ENCODE measurements at places on chromosomes 16 and 17.

DNA sequence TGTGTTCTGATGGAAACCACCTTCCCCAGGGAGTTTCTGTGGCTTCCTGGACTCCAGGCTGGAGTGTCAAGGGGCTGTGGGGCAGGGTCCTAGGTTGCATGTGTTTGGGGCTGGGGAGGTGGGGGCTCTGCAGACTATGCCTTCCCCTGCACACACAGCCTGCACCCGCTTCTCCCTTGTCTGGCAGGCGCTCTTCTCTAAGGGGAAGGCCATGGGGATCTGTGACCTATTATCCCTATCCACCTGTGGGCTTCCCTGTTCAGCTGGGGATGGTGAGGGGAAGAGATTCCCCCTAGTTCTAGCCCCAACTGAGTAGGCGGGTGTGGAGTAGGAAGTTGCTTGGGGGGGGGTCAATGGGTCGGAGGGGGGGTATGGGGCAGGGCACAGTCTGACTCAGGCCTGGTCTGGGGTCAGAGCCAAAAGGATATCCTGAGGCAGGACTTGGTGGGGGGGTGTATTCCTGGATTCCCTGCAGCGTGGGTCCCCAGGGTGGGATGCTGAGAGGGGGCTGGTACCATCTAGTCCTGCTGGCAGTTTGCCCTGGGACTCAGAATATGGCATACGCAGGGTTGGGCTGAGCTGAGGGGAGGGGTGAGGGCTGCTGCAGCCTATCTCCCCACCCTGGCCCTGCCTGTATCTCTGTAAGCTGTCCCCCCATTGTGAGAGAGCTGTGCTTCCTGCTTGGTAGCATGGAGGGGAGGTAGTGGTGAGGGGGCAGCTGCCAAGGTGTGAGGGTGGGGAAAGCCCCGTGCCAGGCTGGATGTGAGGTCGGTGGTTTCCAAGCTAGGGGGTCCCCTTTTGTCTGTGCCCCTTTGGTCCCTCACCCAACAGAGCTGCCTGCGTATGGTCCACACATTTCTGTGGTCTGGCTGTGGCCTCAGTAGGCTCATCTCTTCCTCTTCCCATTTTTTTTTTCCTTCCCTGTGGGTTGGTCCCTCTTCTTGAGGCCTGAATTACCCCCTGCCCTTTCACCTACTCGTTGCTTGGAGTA lies 14.7 kb downstream of the RARA start:
- DNase-seq, result no peak

GRCh38 chr17:44473367-44473766 lies 29.8 kb downstream of the GPATCH8 start:
- DNase-seq, result no peak

- DNase-seq, result no peak
Observed at GRCh38 chr16:89765292-89765830, 44.0 kb downstream of the ZNF276 start.

GRCh38 chr16:65289022-65289421 lies 167.2 kb upstream of the CDH11 start:
- DNase-seq, result no peak

GRCh38 chr17:10471858-10472257 lies 2.5 kb upstream of the MYH4 start:
- DNase-seq, result no peak

GRCh38 chr17:78374631-78375274 lies 3.7 kb upstream of the PGS1 start:
- no peak for DNase-seq

GRCh38 chr16:69089091-69089910 lies 16.2 kb upstream of the HAS3 start:
- no peak for DNase-seq

DNA sequence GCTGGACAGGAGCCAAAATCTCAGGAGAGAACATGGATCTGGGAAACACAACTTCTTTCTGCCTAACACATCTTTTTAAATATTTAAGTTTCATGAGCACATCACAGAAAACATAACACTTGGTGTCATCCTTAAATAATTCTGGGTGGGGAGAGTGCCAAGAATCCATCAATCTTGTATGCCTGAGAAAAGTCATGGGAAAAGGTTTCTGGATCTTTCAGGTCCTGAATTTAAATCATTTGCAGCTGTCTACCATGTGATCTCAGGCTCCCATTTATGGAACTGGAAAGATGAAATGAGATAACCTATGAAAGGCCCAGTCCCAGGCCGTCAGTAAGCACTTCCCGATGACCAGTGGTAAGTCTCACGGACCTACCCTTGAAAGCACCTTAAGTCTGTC lies 15.1 kb downstream of the CDH11 start:
- no peak for DNase-seq

GRCh38 chr16:85529489-85530369 lies 83.4 kb upstream of the GSE1 start:
- DNase-seq, result no peak

DNA sequence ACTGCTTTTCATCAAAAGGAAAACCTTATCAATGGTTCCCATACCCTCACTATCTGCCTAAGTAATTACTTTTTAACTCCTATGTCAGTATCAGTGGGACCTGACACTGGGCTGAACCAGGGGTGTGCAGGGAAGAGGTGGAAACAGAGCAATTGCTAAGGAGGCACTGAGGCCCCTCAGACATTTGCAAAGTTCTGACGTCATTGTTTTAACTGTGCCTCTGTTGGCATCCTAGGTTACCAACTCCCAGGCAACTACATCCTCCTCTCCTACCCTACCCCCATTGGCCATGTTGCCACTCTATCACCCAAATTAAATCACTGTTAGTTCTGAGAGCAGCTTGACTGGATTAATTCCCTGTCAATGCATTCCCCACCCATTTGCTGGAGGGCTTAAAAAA lies 8.0 kb upstream of the WWOX start:
- DNase-seq, result no peak

Data from NCI-H526 (cell line).